ENCODE measurements at places on chromosomes 3 and 15.

- DNase-seq: no peak
These were observed 2.2 kb downstream of the SLC12A6 start for GRCh38 chr15:34335176-34336032.

DNA sequence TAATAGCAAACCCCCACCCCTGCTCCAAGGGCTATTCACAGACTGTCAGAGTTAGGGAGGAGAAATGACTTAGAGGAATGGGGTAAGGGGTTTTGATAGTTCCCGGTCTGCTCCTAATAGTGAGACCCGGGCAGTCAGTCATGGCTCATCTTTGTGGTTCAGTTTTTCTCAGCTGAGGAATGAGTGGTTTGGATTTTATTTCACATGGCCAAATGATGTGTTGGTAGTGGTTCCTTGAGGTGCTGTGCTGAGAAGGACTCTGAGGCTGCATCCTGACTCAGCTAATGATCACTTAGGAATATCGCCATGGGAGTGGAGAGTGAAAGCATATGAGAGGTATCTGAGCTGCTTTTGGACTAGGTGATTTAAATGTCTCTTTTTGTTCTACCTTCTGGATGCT, 80.2 kb downstream of the LPP start:
- DNase-seq: no peak

- no peak for DNase-seq
These were observed 15.8 kb downstream of the ALDH1A2 start for GRCh38 chr15:58049520-58050227.

GRCh38 chr3:194691481-194692283, 6.0 kb downstream of the FAM43A start:
- peak; percentile 54 for DNase-seq

Measured in right hindlimb (tissue), 1 donor.